ENCODE measurements at places on chromosomes 12 and 14. TPM values are rescaled to one million over a fixed set of nuclear protein-coding genes. Genes with fewer than 3 reads are reported as not detected.

The CCDC177 gene
- total RNA-seq, result not detected

The TAC3 gene
- total RNA-seq, result not detected

The PIWIL1 gene
- not detected for total RNA-seq

The RAD9B gene
- total RNA-seq, result not detected

The P2RX2 gene
- not detected for total RNA-seq

The TAPBPL gene
- 9.6 TPM for total RNA-seq

The ABCC9 gene
- not detected for total RNA-seq

The COCH gene
- 2.0 TPM for total RNA-seq

The SLC25A47 gene
- total RNA-seq, result 0.37 TPM

The TAS2R10 gene
- 0.36 TPM for total RNA-seq

The OTOGL gene
- 0.18 TPM for total RNA-seq

The SOX5 gene
- total RNA-seq, result 0.57 TPM

The CPNE6 gene
- total RNA-seq, result not detected

The SPIC gene
- not detected for total RNA-seq

The KLRK1 gene
- not detected for total RNA-seq

The CLEC4D gene
- total RNA-seq, result not detected

The CMA1 gene
- total RNA-seq, result not detected

The SMARCC2 gene
- 20.2 TPM for total RNA-seq

The PRKD1 gene
- not detected for total RNA-seq

The TMEM106C gene
- 132 TPM for total RNA-seq

The GALNT6 gene
- 6.1 TPM for total RNA-seq

The LAG3 gene
- total RNA-seq, result 0.05 TPM

The DBX2 gene
- not detected for total RNA-seq

The FAM181A gene
- not detected for total RNA-seq

The KRT6C gene
- not detected for total RNA-seq

The GSG1 gene
- not detected for total RNA-seq

The RBP5 gene
- total RNA-seq, result not detected

The HSPA2 gene
- total RNA-seq, result 2.2 TPM

The TEX22 gene
- not detected for total RNA-seq

The GPR84 gene
- total RNA-seq, result not detected

The CFAP251 gene
- 0.92 TPM for total RNA-seq

The NCAPD2 gene
- total RNA-seq, result 141 TPM

The NFATC4 gene
- total RNA-seq, result 2.9 TPM

The LRRIQ1 gene
- 0.03 TPM for total RNA-seq

The TRPV4 gene
- 0.05 TPM for total RNA-seq

The NPFF gene
- not detected for total RNA-seq

The GALNT16 gene
- not detected for total RNA-seq

The ARHGEF25 gene
- total RNA-seq, result not detected

The GMFB gene
- total RNA-seq, result 15.6 TPM

The TAS2R30 gene
- 0.86 TPM for total RNA-seq

The SLC7A7 gene
- 13.6 TPM for total RNA-seq

The LPCAT3 gene
- 37.3 TPM for total RNA-seq

The CDKN3 gene
- 31.5 TPM for total RNA-seq

The CLEC12A gene
- total RNA-seq, result not detected

The FSCB gene
- not detected for total RNA-seq

The RTN1 gene
- total RNA-seq, result not detected

The LMNTD1 gene
- total RNA-seq, result not detected

The KSR2 gene
- 0.08 TPM for total RNA-seq

Measured in HT-29 (cell line).